ENCODE measurements at places on chromosomes 3 and 15.

DNA sequence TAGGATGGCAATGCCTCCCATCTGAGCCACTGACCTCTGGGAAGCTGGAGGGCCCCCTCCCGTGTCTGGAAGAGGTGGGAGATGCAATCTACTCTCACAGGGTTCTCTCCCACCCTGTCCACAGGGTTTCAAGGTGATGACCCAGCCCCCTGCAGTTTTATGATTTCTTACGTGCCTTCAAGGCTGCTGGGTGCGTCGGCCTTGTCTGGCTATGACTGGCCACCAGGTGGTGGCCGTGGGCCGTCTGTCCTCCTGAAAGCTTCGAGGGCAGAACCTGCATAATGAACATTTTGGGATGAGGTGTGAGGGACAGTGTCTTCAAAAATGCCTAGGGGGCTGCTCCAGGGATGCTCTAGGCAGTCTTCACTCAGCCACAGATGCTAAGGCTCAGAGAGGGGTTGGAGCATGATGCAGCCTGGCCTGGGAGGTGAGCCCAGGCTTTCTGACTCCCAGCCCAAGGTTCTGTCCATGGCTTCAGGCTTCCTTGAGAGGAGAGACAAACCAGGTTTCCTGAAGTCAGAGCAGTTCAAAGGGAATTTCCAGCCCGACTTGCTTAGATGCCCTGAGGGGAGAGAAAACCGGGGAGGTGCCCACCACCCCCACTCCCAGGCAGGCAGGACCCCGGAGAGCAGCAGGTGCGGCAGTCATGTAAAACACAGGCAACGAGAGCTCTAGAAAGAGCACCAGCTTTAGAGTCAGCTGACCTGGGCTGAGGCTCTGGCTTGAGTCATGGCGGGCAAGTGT lies 18.7 kb downstream of the ISG20 start:
- peak; percentile 27 for ATAC-seq

DNA sequence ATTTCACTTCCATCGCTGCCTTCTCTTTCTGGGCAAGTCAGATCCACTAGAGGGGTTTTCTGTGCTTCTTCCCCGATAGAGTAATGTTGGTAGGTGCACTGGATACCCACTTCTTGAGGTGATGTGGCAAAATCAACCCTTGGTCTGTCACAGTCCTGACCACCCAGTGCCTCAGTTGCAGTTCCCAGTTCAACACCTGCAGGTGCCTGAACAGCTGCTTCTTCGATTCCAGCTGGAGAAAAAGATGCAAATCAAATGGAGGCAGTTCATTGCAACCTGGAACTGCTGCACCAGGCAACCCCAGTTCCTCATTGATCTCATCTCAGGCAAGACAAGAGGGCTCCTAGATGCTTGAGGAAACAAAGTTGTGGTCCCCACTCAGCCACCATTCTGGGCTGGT lies 186.6 kb downstream of the UBE2E2 start:
- ATAC-seq = no peak

DNA sequence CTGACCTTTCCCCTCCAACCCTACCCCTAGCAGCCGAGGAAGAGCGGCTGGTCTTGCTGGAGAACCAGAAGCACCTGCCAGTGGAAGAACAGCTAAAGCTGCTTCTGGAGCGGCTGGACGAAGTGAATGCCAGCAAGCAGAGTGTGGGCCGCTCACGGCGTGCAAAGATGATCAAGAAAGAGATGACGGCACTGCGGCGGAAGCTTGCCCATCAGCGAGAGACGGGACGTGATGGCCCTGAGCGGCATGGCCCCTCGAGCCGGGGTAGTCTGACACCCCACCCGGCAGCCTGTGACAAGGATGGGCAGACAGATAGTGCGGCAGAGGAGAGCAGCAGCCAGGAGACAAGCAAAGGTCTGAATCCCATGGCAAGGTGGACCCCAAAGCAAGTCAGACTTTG lies 6.2 kb upstream of the OGG1 start:
- no peak for ATAC-seq

GRCh38 chr3:67433109-67433508 lies 221.3 kb downstream of the SUCLG2 start:
- no peak for ATAC-seq

DNA sequence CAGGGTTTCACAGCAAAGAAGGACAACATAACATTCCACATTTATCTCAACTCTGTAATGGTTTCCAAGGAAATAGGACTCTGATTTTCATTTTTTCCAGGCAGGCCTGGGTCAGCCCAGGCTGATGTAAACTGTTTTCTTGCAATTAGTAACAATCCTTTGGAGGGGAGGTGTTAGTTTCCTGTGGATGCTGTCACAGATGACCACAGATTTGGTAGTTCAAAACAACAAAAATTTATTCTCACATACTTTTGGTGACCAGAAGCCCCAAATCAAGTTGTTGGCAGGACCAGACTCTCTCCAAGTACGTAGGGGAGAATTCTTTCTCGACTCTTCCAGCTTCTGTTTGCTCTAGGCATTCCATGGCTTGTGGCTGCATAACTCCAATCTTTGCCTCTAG lies 88.0 kb downstream of the EDEM1 start:
- no peak for ATAC-seq

GRCh38 chr3:186496016-186496415 lies 48.2 kb downstream of the CRYGS start:
- no peak for ATAC-seq

GRCh38 chr15:38642689-38643270 lies 78.2 kb upstream of the RASGRP1 start:
- no peak for ATAC-seq

DNA sequence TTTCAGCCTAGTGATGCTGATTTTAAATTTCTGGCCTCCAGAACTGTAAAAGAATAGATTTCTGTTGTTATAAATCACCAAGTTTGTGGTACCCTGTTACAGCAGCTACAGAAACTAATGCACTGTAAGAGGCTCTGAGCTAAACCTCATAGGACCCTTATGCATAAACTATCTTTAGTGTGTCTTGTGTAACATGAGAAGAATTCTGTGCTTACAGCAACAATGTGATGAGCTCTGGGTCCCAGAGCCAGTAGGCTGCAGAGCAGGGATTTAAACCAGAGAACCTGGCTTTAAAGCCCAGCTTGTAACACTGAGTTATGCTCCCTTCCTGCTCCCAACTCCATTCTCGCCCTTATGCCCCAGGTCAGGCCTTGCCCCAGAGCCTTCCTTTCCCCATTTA lies 113.1 kb downstream of the THSD4 start:
- ATAC-seq = no peak

GRCh38 chr15:70037292-70037640 lies 60.5 kb downstream of the TLE3 start:
- ATAC-seq = no peak

GRCh38 chr3:128369121-128369703 lies 97.5 kb downstream of the DNAJB8 start:
- ATAC-seq = no peak

GRCh38 chr3:125110016-125110875 lies 54.4 kb upstream of the HEG1 start:
- ATAC-seq = peak; percentile 90

DNA sequence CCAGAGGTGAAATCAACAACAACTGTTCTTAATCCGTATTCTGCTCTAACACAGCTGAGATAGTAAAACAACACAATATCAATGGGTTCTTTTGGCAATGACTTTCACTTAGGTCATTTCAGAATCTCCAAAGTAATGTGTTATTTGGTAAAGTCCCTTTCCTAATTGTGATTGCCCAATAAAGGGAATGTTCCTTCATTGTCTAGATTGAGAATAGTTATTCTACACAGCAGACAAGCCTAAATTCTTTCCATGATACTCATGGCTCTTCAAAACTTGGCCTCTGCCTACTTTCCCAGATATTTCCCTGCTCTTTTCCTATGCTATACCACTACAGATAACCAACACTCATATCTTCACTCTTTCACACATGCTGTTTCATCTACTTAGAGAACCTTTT lies 219.8 kb downstream of the FMN1 start:
- ATAC-seq = no peak

- no peak for ATAC-seq
These were observed 288.6 kb downstream of the UACA start for GRCh38 chr15:70474471-70475406.

- no peak for ATAC-seq
These were observed 609.7 kb downstream of the PDCD6IP start for GRCh38 chr3:34408088-34408487.

- peak; percentile 72 for ATAC-seq
These were observed 53.2 kb upstream of the MCF2L2 start for GRCh38 chr3:183481582-183481981.

GRCh38 chr3:127821394-127821793 lies 921 bp downstream of the MGLL start:
- ATAC-seq = no peak

DNA sequence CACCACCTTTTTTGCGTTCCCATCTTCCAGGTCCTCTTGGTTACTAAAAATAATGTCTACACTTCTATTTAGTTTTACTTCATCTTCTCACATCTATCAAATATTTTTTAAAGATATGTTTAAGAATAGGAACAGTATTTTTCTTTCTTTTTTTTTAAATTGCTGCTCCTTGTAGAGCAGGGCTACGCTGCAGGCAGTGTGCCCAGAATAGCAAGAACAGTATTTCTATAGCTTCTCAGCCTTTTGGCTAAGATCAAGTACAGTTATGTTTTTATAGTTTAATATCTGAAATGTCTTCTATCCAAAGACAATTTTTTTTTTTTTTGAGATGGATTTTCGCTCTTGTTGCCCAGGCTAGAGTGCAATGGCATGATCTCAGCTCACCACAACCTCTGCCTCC lies 73.0 kb downstream of the MYO9A start:
- no peak for ATAC-seq

DNA sequence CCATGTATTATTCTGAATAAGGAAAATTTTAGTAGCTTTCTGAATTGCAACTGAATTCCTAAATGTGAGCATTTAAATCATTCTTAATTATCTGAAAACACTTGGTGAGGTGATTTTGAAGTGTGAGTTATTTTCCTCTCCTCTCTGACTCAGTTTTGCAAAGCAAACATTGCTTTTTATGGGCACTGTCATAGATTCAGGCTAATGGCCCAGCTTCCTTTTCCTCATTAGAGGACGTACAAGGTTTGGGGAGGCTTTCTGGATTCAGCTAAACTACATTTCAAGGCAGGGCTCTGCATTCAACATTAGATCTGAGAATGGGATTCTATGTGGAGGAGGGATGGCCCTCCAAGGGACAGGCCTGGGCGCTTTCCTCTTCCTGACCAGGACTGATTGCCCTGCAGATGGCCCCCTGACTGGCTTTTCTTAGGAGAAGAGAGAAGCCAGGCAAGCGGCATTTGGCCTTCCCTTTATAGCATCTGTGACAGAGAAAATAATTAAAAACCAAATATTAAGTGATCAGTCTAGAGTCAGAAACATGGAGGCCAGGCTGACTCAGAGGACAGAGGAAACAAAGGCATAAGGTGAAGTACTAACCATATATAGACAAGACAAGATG lies 53.0 kb upstream of the STXBP5L start:
- ATAC-seq = no peak

DNA sequence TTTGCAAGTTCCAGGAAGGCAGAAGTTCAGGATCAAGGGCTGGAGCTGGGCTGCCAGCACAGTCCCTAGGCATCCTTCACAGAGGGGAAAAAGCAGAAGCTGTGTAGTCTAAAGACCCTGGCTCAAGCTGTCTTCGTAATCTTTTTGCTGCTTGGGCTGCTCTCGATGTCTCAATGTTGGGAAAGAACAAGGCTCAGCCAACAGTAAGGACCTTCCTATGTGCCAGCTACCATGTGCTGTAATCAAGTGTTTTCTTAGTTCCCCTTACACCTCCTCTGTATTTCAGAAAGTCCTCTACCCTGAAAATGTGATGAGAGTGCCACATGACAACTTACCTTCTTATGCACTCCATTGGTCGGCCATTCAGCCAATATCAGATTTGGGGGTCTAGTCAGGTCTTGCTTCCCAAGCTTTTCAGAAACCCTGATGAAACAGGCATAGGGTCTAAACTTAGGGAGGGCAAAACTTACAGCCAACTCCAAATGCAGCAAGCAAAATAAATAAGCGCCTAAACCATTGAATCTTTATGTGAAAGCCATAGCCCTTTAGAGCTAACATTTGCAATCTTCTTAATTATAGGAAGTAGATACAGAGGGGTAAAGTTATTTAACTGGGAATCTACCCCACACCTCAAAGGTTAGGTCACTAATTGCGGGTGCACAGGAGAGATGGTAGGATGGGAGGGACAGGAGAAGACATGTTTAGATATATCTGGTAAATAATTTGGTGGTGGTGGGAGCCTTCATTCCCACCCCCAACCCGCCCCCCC lies 1.2 kb upstream of the EDEM1 start:
- ATAC-seq = no peak

GRCh38 chr3:15973940-15974339 lies 176.2 kb upstream of the ANKRD28 start:
- ATAC-seq = no peak

- ATAC-seq = no peak
These were observed 7.2 kb downstream of the TM4SF1 start for GRCh38 chr3:149369991-149370866.

GRCh38 chr3:162641317-162641716 lies 1144.7 kb downstream of the OTOL1 start:
- ATAC-seq = no peak

DNA sequence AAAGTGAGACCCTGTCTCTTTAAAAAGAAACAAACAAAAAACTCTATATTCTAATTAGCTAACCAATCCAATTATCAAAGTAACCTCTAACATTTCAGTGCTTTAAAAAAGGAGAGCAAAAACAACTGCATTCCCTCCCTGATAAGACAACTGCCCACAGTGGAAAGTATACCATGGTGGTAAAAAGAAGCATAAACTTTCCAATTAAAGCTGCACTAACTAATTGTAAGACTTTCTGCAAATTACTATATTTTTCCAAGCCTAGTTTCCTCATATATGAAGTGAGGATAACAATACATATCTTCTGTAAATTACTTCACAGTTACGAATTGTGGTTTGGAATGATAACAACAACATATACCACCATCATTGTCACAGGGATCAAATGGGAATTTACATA lies 35.5 kb downstream of the STAG1 start:
- no peak for ATAC-seq

GRCh38 chr3:17529677-17530076 lies 212.8 kb downstream of the TBC1D5 start:
- ATAC-seq = no peak

DNA sequence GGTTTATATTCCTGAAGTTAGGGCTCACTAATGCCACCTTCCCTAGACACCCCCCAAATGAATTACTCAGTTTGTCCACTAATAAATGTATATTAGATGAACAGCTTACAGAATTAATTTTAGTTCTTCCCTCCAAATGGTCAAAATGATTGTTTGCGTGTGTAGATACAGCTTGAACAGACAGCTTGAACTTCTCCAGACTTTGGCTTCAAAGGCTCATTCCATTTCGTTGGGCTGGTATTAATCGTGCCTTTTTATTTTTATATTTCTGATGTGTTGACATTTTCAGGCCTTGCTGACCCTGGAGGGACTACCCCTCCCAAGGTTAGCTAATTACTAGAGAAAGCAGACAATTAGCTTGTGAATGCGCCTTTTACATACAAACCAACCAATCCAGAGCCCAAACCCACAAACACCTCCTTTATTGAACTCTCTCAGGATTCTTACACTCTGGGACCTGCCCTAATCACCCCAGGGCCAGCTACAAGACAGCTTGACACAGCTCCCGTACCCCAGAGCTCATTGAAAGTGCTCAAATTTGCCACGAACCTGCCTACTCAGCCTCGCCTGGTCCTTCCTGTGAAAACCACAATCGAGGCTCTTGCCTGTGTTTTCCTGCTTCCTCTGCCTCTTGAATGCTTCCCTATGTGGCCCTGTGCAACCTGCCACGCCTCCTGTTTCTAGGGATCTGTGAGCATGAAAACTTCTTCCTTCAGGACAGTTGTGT lies 40.3 kb downstream of the RPL22L1 start:
- ATAC-seq = no peak

- no peak for ATAC-seq
These were observed 136.6 kb upstream of the SMAD3 start for GRCh38 chr15:66928784-66929183.

GRCh38 chr15:52680041-52680391 lies 828 bp upstream of the ATOSA start:
- no peak for ATAC-seq

Data from activated CD4-positive, CD25-positive, alpha-beta regulatory T cell treated with anti-CD3 and anti-CD28 coated beads, Interleukin-2, amount 50 U/mL, for 24 hours (primary cell).